ENCODE measurements at places on chromosomes 12 and 14.
A peak's percentile ranks its signal among the peaks of the same experiment; 100 is the strongest.

DNA sequence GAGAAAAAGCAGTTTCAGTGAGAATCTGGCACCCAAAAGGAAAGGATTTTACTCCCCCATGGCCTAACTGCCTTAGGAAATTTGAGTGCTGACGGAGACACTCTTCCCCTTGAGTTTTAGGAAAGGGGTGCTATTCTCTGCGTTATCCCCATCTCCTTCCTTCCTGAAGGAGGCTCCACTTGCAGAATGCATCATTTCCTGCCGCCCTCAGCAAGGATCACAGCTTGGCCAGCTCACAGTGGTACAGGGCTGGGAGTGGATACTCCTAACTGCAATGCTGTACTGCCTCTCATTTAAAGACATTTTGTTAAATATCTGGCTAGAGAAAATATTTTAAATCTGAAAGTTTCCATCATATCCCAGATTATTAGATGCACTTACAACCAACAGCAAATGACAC lies 33.0 kb downstream of the RDH12 start:
- no peak for DNase-seq

- no peak for DNase-seq
These were observed 177.3 kb downstream of the MYRFL start for GRCh38 chr12:70002097-70002911.

GRCh38 chr12:108729612-108730364 lies 1.5 kb downstream of the CORO1C start:
- DNase-seq = no peak

GRCh38 chr12:106078358-106079010 lies 60.3 kb downstream of the NUAK1 start:
- no peak for DNase-seq

- DNase-seq = no peak
These were observed 8.4 kb downstream of the ADSS1 start for GRCh38 chr14:104732355-104732804.

- no peak for DNase-seq
These were observed 95.6 kb downstream of the TMEM30B start for GRCh38 chr14:61185534-61185933.

GRCh38 chr14:69572030-69572840 lies 2.4 kb downstream of the CCDC177 start:
- DNase-seq = peak; percentile 19

GRCh38 chr12:39897315-39897714 lies 208.6 kb downstream of the SLC2A13 start:
- no peak for DNase-seq

- DNase-seq = no peak
These were observed 9.5 kb downstream of the CDKN1B start for GRCh38 chr12:12726555-12727093.

DNA sequence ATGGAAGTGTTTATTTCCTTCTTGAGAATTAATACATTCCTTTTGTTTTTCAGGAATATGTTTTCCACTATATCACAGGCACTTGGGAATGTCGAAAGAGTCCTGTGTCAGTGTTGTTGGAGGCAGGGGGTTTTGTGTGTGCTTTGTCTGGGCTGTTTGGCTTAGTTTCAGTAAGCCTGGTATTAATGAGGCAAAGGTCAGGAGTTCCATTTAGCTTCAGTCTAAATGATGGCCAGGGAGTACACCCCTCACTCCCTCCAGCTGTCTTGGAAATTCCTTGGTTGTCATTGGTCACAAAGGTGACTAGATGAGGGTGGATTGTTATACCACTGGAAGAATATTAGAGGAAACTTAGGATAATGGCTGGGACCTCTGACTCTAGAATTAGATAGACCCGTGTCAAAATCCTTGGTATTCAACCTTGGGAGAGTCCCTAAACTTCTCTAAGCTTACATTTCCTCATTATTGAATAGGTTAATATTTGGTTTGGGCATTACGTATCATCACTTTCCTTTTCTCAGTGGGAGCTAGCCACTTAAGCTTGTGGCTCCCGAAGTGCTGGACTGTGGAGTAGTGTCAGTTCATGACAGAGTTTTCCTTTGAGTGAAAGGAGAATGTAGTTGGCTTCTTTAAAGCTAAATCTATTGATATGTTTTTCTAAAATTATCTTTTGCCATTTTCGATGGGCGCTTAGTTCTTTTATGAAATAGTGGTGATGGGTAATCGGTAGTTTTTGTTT lies 5.2 kb downstream of the FRS2 start:
- DNase-seq = no peak

GRCh38 chr14:28603606-28604005 lies 163.0 kb upstream of the FOXG1 start:
- DNase-seq = no peak

DNA sequence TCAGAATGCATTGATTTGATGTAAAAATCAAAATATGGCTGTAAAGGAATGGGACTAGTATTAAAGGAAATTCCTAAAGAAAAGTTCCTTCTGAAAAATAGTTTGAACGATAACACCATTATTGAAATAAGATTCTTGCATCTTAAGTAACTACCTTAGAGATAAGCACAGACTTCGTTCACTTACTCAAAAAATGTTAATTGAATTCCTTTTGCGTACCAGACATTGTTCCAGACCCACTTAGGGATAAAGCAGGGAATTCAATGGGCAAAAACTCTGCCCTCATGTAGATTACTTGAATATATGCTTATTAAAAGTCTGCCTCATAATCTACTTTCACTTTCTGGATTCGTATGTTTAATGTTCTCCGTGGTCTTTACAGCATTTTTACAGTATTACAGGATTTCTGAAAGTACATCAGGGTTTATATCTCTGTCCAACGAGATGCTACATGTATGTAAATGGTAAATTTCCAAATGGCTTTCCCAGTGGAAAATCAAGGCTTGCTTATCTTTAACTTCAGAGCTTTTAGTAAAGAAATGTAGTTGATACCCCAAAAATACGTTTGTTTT lies 213.7 kb downstream of the GXYLT1 start:
- DNase-seq = no peak

DNA sequence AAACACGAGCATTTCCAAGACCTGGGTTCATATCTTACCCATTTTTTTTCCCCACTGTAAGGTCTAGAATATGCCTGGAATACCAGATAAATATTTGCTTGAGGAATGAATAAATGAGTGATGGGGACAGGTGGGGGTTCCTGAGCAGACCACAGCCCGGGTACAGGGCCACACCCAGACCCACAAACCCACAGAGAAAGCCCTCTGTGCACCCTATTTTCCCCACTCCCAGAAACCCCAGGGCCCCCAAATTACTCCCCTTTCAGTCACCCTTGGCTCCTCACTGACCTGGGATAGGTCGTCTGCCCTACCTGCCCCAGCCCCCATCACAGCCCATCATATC lies 66.5 kb upstream of the DDX11 start:
- no peak for DNase-seq

- DNase-seq = no peak
These were observed 240.4 kb downstream of the RGS6 start for GRCh38 chr14:72172597-72172996.

- no peak for DNase-seq
These were observed 67.7 kb downstream of the EID3 start for GRCh38 chr12:104371043-104371870.

GRCh38 chr14:80304125-80304766 lies 92.9 kb upstream of the DIO2 start:
- no peak for DNase-seq

DNA sequence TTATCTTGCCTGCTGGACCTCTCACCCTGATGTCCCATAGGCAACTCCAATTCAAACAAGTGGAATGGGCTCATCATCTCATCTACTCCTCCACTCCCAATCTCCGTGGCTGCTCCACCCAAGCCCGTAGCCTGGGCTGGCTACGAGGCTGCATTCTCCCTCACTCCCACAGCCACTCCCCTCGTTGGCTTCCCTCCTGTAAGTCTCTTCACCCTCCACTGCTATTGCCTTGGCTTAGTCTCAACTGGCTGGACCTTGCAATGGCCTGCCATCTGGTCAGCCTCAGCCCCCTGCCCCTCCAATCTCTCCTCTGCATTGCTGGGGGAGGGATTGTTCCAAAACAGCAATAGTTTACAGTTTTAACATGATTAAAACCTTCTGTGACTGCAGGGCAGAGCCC lies 44.4 kb upstream of the PELI2 start:
- DNase-seq = no peak

- DNase-seq = no peak
These were observed 1.2 kb downstream of the ULK1 start for GRCh38 chr12:131895640-131896079.

GRCh38 chr12:2265461-2266167 lies 212.8 kb downstream of the CACNA1C start:
- DNase-seq = no peak

DNA sequence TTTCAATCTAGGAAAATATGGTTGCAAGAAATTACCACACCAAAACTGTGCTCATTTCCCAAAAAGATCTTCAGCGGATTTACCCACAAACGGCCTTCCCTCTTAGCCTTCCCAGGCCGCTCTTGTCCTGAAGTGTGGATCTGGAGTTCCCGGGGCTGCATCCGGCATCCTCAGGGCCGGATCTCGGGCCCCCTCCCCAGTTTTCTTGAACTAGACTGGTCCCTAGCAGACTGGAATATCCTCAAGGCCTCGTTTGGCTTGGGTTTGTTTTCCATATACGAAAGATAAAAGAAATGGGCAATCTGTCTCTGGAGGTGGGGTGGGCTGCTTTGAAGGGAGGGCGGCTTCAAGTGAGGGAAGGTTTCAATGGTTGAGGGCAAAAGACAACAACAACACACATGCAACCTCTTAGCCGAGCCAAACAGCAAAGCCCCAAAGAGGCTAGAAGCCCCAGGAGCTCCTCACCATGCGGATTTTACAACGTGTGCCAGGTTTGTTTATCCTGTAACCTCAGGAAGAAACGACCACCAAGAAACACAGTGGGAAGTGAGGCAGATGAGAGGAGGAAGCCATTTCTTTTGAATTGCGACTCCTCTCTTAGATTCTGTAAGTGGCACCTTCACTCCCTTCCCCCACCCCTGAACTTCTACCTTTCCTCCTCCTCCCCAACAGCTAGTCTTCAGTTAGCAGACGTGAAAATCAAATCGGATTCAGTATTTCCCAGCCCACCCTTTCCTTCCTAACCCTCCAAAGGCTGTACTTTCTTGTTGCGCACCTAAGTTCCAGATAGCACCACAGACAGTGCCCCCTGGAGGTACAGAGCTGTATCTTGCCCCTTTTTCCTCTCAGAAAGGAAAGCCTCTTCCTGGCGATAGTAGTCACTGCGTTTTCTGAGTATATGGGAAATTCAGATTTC lies 2.6 kb downstream of the MYF6 start:
- no peak for DNase-seq

GRCh38 chr14:99572173-99572999 lies 31.6 kb downstream of the CCDC85C start:
- no peak for DNase-seq

GRCh38 chr12:111056618-111057521 lies 136.5 kb upstream of the MYL2 start:
- DNase-seq = peak; percentile 68

- no peak for DNase-seq
These were observed 7.6 kb downstream of the ISCA2 start for GRCh38 chr14:74501135-74501614.

DNA sequence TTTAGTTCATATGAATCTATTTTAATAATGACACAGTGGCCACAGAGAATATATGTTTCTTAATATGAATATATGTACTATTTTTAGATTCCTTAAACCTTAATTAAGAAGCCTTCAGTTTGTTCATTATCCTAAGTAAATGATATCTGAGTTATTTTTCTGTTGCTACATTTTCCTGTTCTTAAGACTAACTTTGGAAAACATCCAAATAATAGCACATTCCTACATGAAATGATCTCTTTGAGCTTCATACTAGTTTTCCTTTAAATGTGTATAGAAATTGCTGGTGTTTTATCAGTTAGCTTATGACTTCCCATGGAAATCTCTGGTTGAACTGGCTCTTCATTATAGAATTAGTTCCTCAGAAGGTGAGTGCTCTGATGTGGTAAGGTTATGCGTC lies 72.1 kb downstream of the POLR3B start:
- DNase-seq = no peak

DNA sequence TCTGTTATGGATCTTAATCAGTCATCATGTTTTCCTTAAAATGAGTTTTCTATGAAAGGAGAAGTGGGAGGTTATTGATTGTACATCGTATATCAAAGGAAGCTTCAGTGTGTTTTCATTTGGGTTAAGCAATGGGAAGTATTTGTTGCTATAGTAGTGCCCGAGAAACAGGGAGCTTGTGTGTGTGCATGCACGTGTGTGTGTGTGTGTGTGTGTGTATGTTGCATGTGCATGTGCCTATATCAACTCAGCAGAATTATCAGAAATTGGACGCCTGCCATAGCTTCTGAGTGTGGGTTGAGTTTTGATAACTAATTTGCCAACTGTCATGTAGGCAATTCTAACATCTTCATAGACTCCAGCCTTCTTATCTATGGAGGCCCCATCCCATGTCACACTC lies 246.1 kb upstream of the CRY1 start:
- DNase-seq = no peak

GRCh38 chr14:63685401-63685800 lies 42.5 kb downstream of the SGPP1 start:
- DNase-seq = no peak

DNA sequence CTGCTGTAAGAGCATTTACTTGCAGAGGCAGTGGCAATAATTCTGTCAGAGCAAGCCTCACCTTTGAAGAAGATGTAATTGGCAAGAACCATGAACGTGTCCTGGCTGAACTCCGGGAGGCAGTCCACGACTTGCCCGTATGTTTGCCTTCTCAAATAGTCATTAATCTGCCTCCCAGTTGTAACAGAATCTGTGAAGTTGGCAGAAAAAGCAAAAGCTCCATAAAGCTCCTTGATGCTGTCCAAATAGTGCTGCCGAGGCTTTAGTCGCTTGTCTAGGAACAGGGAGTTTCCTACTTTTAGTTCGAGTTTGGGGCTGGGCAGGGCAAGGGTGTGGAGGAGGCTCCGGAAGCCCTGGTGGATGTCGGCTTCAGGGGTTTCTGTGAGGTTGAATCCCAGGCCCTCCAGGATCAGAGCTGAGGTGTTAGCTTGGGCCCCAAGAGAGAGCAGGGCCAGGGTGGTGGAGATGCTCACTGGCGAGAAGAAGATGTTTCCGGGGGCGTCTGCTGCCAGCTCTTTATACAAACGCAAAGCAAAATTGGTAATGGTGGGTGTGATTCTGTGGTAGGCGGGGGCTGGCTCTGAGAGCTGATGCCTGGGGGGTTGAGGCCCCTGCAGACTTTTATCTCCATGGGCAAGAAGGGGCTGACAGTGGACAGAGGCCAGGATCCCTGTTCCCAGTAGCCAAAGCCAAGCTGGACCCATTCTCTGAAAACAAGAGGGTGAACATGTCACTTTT lies 4.4 kb downstream of the SERPINA11 start:
- no peak for DNase-seq

- no peak for DNase-seq
These were observed 9.7 kb downstream of the CKB start for GRCh38 chr14:103512701-103513611.

GRCh38 chr12:129941618-129942017 lies 37.8 kb upstream of the TMEM132D start:
- DNase-seq = no peak
